ENCODE measurements at places on chromosomes 4 and X.

DNA sequence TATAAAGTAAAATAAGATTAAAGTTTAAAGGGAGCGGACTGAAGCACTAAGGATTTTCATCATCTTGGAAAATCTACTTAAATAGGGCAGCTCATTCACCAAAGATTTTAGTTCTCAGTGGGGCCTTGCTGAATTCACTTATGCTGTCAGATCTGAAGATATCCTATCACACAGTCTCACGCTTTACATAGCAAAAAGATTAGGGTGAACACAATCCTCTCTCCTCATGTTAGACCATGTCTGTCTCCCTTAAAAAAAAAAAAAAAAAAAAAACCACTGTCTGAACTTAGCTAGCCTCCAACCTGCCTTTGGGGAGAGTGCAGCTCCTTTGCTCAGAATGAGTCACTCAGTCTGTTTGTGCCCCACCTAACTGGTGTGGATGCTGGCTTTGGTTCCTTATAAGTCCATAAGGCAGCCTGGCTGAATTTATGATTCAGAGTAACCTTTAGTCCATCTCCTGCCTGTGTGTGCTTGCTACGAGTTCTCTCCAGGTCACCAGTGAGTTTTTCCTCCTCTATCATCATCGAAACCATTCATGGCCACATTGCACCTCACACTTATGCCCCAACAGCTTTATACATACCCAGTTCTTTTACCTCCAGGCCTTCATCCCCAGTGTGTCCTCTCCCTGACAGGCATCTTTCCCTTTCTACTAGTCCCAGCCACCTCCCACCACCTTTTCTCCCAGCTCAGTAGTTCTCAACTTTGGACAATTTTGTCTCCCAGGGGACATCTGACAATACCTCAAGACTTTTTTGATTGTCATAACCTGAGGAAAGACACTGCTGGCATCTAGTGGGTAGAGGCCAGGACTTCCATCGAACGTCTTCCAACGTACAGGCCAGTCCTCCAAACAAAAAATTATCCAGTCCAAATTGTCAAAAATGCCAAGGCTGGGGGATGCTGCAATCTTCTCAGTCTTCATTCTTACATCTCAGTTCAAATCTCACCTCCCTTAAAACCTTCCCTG lies 220.7 kb upstream of the EMCN start:
- DNase-seq = no peak

GRCh38 chr4:118823471-118823870 lies 12.5 kb downstream of the SEC24D start:
- no peak for DNase-seq

- DNase-seq = no peak
Observed at GRCh38 chrX:54178100-54178940, 4.7 kb downstream of the FAM120C start.

GRCh38 chr4:160611181-160611580 lies 1508.3 kb downstream of the RAPGEF2 start:
- no peak for DNase-seq

DNA sequence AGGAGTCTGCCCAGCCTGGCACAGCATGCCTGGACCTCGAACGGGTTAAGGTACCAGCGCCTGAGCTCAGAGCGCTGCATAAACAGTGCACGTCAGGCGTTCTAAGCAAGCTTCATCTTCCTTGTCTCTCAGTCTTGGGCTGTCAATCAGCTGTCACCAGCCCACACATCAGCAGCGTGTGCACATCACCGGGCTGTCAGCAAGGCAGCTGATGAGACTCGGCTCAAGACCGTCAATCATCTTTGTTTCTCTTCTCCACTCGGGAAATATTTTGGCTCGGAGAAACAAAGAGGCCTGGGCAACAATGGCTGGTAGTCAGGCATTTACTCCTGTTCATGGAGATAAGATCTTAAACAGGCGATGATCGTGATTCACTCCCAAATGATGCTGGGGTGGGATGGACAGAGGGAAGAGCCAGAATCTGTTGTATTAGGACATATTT lies 141.3 kb downstream of the LDB2 start:
- DNase-seq = no peak

- DNase-seq = no peak
Observed at GRCh38 chrX:48636776-48637175, 39.5 kb downstream of the WDR13 start.

- no peak for DNase-seq
Observed at GRCh38 chr4:30330894-30331652, 389.1 kb upstream of the PCDH7 start.

All from CD4-positive, alpha-beta T cell treated with Interferon gamma for 1 hour (primary cell).